ENCODE measurements at places on chromosomes 6 and 20.

DNA sequence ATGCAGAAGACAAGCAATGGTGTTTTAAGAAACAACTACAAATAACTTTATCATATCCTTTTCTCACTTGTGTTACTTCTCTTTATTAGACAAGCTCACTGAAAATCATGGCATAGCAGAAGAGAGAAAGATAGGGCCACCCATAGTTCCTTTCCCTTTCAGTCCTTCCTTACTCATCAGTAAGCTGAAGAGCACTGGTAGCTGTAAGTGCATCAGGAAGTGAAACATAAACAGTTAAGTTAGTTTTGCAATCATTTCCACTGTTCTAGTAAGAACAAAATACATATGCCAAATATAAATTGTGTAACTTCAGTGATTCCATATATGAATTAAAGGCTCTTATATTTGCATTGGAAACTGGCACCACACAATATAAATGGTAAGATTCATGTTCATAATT is 220.1 kb downstream of the HACE1 start:
- no peak for DNase-seq

DNA sequence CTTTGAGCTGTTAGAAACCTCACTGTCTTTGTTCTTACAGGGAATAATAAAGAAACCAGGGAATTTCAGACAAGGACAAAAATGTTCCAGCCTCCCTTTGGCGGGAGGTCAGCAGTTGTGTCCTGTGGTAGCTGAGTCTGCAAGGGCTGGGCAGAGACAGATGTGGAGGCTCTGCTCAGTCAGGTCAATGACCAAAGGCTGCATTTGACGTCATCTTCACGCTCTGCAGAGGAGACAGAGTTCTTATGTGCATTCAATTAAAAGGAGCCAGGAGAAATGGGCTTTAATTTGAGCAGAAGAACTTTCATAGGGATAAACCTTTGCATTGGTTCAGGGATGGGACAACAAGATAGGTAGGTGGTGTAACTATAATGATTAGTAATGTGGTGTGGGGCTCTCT is 45.1 kb upstream of the FOXA2 start:
- no peak for DNase-seq

GRCh38 chr6:163775313-163775712 is 360.8 kb downstream of the QKI start:
- no peak for DNase-seq

DNA sequence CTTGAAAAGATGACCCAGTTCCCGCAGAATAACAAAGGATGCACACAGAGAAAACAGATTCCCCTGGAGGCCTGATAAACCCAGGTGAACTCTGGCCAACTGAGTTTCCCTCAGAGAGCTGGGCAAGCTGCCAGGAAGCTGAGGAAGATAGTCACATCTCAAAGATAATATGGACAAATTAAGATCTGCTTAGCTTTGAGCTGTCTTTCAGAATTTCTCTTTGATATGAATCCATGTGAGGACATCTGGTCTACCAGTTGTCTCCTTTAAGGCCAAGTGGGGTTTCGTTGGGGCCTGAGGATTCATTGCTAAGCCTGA is 59.5 kb downstream of the ID4 start:
- DNase-seq: no peak

DNA sequence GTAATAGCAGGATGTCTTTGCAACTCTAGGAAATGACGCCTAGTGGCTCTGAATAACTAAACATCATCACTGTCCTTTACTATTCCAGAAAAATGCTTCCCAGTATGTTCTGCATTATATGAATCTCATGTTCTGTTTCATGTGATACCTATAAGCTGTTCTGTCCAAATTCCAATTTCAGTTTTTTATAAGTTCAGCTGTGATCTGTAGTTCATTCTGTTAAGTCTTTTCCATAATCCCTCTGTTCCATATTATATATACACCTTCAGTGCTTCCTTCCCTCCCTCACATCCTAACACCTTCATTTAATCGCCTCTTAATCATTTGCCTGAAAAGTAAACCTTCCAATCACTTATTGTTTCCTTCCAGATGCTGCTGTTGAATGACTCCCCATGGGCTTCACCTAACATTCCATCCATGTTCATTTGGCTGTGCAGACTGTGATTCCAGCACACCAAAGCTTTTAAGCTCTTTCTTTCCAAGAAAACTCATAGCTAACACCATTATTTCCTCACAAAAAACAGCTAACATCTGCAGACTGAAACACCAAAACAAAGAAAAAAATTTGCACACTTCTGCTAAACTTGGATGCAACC is 18.6 kb downstream of the HMGCLL1 start:
- DNase-seq: no peak

DNA sequence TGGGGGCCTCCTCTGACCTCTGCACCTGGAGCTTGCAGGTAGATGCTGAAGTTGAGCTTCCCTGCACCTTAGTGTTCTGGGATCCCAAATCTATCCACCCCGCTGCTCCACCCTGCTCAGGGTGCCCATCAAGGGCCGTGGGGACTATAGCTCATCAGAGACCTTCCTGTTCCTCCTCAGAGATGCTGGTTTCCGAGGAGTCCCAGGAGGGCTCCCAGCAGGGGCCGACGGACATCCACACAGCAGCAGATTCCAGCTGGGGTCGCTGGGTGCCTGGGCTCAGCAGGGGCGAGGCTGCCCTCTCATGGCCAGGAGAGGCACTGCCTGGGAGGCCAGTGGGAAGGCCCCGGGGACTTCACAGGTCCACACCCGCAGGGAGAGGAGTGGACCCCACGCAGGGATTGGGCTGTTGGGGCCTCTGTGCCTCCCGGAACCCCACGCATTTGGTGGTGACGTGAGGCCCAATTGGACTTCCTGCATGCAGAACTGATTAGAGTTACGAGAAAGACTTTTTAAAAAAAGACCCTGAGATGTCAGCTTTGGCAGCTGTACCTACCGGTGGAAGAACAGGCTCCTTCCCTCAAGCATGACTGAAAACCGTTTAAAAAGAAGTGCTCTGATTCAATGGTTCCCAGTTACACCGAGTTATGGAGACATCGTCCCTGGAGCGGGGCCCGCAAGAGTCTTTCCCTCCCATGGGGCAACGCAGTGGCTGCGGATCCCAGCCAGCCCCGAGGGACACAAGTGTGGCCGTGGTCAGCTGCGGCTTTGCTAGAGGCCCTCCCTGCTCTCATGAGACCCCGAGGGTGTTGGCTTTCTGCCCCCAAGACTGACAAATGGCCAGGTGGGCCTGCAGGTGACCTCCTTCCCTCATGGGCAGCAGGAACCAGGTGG is 25.3 kb upstream of the SLCO4A1 start:
- DNase-seq: peak; percentile 65

DNA sequence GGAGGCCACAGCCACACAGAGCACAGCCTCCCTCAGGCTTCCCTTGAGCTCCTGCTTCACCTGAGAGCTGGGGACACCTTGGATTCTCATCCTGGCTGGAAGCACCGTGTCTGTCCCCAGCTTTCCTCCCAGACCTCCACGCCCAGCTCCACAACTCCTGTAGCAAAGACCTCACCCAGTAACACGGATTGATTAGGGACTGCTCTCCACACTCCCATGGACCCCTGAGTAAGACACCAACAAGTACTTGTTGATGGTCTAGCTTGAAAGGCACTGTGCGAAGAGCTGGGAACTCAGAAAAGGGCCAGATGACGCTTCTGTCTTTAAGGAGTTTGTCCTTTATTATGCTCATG is 109.6 kb downstream of the DLL1 start:
- DNase-seq: no peak

DNA sequence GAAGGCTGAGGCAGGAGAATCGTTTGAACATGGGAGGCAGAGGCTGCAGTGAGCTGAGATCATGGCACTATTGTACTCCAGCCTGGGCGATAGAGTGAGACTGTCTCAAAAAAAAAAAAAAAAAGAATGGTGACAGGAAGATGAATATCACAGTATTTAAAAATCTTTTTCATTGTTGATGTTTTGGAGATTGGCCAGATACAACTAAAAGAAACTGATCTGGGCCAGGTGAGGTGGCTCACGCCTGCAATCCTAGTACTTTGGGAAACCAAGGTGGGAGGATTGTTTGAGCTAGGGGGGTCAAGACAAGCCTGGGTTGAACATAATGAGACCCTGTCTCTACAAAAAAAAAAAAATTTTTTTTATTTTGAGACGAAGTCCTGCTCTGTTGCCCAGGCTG is 52.1 kb downstream of the TRAF3IP2 start:
- DNase-seq: no peak

DNA sequence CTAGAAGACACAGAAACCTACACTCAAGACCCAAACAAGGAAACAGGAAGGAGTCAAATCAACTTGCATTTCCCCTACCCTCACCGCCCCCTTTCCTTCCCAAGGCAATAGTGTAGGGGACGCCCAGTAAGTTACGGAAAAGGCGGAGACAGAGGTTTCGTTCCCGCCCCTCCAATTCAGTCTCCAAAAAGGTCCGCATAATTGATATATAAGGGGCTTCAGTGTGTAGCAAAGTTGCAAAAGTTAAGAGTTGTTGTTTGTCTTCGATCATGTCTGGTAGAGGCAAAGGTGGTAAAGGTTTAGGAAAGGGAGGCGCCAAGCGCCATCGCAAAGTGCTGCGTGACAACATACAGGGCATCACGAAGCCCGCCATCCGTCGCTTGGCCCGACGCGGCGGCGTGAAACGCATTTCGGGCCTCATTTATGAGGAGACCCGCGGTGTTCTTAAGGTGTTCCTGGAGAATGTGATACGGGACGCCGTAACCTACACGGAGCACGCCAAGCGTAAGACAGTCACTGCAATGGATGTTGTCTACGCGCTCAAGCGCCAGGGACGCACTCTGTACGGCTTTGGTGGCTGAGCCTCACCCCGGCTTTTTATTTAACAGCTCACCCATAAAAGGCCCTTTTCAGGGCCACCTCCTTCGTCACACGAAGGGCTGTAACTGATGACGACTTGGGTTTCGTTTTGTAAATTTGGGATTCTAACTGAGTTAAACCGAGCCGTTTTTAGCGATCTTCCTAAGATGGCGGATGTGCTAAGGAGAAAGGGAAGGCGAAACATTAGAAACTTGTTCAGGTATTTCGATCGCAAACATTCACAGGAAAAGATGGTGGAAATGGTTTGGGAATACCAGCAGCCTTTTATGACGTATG is 124.6 kb upstream of the BTN3A2 start:
- DNase-seq: peak; percentile 60

GRCh38 chr6:143600821-143601220 is 76.9 kb upstream of the PHACTR2 start:
- DNase-seq: no peak

- DNase-seq: no peak
Measured at GRCh38 chr6:18091382-18091781, 31.1 kb downstream of the NHLRC1 start.

DNA sequence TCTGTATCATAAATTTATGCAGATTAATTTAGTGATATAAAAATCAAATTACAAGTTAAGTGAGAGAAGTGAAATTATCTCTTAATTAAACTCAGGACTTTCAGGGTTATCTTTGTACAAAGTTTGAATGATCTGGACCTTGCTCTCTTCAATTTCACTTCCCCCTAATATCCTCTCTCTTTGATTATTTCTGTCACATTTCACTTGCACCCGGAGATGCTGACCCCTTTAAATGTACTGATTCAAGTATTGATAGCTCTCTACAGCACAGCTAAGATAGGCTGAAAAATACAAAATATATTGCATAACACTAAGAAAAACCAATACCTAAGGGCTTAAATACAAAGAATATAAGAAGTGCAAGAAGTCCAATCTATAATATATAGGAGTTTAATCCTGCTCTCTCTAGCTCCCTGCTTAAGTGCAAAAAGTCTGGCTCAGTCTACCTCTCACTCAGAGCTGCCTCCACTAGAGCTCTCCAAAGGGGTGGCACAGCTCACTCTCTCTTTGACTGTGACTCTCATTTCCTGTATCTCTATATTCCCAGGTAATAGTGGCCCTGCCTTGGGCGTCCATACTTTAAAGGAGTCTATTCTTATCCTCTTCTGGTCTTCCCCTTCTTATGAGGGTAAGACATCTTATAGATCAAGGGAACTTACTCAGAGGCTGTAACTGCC is 588.4 kb downstream of the RFPL4B start:
- no peak for DNase-seq

GRCh38 chr6:99867026-99867425 is 127.0 kb downstream of the MCHR2 start:
- DNase-seq: no peak

DNA sequence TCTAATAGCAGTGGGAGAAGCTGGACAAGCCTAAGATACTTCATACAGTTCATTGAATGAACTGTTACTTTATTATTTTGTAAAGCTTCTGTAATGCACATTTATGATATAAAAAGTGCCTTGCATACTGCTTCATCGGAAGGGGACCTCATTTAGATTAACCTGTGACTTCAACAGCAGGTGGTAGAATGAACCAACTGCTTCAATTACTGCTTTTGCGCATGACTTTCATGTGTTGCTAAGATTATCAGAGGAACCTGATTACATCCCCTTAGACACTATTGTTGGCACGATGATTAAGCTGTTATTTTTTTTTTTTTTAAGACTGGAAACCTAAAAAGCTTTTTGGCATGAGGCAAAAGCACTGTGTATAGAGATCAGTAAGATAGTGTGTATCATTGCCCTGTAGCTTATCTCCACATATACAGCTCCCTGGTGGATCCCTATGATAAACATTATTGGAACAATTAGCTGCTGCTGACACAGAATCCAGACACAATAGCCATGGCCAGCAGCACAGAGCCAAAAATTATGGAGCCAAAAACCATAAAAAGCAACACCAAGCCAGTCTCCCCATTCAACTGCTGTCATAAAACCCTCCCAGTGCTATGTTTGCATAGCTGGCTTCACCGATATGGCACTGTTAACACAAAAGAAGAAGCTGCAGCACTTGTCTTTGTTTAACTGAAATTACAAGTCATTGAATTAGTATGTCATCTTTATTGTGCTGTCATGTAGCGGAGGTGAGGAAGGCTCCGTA is 731.6 kb upstream of the MMS22L start:
- DNase-seq: no peak

GRCh38 chr6:15132854-15133670 is 112.8 kb upstream of the JARID2 start:
- no peak for DNase-seq

- no peak for DNase-seq
Measured at GRCh38 chr20:8271727-8272126, 139.7 kb downstream of the PLCB1 start.

DNA sequence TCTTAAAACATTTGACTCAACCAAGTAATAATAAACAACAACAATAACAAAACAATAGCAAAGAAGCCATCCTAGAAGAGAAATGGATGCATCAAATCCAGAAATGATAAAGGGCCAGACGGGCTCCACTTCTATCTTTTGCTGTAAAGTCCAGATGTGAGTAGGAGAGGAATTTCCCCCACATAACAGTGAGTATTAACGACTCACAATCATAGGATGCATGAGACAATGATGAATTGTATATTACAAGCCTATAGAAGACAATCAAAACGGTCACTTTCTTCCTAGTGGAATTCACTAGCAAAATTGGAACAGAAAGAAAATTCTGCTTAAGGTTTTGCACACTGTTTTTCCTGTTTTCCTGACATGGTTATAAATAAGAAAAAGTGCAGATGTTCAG is 97.0 kb upstream of the PREP start:
- DNase-seq: no peak

DNA sequence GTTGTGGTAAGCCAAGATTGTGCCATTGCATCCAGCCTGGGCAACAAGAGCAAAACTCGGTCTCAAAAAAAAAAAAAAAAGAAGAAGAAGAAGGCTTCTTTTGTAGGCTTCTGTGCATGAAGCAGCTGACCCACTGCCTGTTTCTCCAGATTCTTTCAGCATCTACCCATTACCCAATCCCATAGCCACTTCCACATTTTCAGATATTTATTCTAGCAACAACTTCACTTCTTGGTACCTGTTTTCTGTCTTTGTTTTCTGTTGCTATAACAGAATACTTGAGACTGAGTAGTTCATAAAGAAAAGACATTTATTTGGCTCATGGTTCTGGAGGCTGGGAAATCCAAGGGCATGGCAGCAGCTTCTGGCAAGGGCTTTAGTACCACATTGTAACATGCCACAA is 95.3 kb upstream of the SGK1 start:
- DNase-seq: no peak
